Retina (tissue), 1 donor: ENCODE measurements at places on chromosomes 1 and 21.
A peak's percentile ranks its signal among the peaks of the same experiment; 100 is the strongest.

GRCh38 chr1:200473698-200474371 is 64.0 kb upstream of the ZNF281 start:
- peak; percentile 16 for DNase-seq

GRCh38 chr21:36854391-36854790 is 112.1 kb downstream of the HLCS start:
- peak; percentile 53 for DNase-seq

DNA sequence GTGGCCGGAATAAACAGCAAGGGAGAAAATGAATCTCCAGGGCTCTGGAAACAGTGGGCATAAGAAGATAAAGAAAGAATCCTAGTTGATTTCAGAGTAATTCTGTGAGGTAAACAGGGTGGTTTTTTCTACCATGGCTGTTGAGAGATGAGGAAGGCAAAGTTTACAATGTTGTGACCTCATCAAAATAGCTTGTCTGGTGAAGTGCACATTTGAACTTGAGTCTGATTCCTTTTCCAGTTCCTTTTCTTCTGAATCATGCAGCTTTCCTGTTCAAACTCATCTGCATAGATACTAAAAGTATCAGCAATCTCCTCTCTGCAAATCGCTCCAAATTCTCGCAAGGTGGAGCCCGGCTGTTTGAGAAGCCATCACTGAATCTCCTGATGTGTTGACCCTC is 161.7 kb downstream of the PLPP3 start:
- DNase-seq, result no peak

GRCh38 chr1:98384461-98385141 is 276.9 kb upstream of the SNX7 start:
- peak; percentile 13 for DNase-seq

DNA sequence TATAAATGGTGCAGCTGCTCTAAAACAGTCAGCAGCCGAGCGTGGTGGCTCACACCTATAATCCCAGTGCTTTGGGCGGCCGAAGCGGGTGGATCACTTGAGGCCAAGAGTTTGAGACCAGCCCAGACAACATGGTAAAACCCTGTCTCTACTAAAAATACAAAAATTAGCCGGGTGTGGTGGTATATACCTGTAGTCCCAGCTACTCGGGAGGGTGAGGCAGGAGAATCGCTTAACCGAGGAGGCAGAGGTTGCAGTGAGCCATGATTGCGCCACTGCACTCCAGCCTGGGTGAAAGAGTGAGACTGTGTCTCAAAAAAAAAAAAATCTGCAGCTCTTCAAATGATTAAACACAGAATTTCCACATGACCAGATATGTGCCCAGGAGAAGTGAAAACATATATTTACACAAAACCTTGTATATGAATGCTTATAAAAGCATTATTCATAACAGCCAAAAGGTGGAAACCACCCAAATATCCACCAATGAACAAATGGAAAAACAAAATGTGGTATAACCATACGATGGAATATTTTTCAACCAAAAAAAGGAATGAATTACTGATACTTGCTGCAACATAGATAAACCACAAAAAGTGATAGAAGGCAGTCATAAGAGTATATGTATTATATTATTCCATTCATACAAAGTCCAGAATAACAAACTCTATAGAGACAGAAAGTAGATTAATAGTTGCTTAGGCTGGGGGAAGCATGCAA is 14.1 kb downstream of the EPS15 start:
- DNase-seq, result no peak

- DNase-seq, result no peak
Observed at GRCh38 chr1:55057956-55058298, 18.6 kb downstream of the PCSK9 start.

GRCh38 chr1:158124034-158124433 is 56.7 kb upstream of the CD1D start:
- DNase-seq, result no peak

- no peak for DNase-seq
Observed at GRCh38 chr1:183168308-183168707, 17.8 kb upstream of the LAMC2 start.

GRCh38 chr21:43908167-43908566 is 43.1 kb downstream of the AGPAT3 start:
- DNase-seq, result no peak

GRCh38 chr1:222631611-222632208 is 13.8 kb downstream of the MIA3 start:
- no peak for DNase-seq

- no peak for DNase-seq
Observed at GRCh38 chr1:232987774-232988140, 37.3 kb downstream of the NTPCR start.

GRCh38 chr1:174764191-174764590 is 235.6 kb upstream of the CACYBP start:
- DNase-seq, result no peak

DNA sequence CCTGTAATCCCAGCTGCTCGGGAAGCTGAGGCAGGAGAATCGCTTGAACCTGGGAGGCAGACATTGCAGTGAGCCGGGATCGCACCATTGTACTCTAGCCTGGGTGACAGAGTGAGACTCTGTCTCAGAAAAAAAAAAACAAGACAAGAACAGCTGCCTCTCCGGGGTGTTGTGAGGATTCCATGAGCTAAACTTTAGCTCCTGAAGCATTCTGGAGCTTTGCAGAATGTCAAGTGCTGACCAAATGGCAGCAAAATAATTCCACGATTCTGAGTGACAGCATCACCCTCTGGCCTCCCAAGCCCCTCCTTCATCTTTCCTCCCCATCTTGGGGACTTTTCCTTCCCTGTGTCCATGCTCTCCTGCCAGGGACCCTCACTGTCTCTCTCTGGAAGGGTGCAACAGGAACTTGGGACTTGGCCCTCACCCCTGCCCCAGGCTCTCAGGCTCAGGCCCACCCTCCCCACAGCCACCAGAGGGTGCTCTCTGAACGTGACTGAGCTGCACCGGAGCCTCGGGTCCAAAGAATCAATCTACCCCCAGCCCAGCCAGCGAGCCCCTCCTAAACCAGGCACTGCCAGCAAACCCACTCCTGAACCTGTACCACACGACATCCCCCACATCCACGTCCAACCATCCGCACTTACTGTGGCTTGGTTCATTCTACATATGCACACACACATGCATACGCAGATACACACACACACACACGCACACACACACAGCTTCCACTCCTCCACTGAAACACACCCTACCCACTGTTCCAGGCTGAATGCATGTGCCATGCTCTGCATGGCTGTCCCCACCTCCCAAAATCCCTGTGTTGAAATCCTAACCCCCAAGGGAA is 45.7 kb downstream of the ACOT7 start:
- DNase-seq, result peak; percentile 63

DNA sequence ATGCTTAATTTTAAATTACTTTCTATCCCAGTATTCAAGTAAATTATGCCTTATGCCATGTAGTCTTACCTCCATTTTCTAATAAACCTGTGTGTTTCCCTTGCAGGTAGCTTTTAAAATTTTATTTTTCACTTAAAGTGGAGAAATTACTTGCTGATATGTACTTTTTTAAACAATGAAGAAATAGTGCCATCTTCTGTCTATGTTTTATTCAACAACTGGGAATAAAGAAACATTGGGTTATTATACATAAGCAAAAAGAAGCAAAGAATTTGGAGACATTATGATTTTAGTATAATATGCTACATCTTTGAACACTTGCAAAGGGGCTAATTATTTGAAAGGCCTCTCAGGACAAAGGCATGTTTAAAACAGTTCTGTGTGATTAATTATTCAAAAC is 1912.9 kb downstream of the MRPL39 start:
- no peak for DNase-seq

DNA sequence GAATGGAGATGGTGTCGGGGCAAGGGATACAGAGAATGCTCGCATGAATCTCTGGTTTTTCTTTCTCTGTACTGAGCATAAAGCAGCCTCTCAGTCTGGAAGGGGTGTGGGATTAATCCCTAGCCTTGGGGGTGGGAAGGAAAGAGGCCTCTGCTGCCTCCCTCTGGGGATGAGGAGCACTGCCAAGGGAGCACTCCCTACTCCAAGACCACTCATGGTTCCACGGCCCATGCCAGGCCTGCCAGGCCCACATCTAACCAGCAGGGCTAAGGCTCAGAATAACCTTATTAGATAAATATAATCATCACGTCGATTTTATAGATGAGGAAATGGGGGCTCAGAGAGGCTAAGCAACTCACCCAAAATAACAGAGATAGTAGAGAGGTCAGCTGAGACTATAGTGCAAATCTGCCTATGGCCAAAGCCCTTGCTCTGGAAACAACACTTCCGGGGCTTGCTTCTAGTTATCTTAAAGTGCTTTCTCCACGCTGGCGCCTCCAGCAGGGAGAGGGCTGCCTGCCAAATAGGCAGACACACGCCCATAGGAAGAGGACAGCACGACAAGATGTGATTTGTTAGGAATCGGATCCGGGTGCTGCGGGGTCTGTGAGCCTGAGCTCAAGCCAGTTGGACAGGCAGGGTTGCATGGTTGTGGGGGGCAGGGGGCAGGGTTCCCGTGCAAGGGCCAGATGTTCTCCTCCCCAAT is 522 bp downstream of the TEX35 start:
- DNase-seq, result no peak

DNA sequence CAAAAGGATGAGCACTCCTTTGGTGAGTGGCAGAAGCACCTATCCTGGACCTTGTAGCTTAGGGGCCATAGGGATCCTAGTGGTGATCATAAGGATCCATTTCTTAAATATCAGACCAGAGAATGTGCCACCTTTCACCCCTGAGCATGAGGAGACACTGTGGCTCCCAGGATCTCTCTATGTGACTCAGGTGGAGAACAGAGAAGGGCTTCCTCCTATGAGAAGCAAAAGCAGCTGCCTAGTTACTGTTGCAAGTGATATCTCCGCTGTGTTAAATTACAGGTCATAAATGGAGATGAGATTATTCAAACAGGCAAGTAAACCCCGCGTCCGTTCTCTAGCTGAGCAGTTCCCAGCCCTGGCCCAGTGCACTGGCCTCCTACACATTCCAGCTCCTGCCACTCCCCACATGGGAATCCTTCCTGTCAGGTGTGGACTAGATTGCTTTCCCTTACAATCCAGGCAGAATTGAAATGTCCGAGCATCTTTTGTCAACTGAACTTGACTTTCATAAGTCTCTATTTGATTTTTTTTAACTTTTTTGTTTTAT is 26.3 kb downstream of the CLEC20A start:
- no peak for DNase-seq

- DNase-seq, result no peak
Observed at GRCh38 chr1:6596351-6596750, 6.3 kb downstream of the KLHL21 start.

GRCh38 chr1:2412395-2412772 is at the start of gene PEX10:
PEX10 (minus strand) TSS chr1:2412564; CDS start chr1:2412502, 62 bp downstream.
- DNase-seq, result peak; percentile 89

DNA sequence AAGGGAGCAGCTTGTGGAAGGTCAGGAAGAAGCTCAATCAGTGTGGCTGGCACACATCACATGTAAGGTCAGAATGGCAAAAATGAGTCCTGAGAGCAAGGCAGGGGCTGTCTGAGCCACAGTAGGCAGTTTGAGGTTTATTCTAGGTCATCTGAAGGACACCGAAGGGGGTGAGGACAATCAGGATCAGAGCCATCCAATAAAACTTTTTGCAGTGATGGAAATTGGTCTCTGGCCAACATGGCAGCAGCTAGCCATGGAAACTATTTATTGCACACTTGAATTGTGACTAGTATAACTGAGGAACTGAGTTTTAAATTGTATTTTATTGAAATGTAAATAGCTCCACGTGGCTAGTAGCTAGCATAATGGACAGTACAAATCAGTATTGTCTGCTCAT is 97.0 kb upstream of the CACNA1E start:
- no peak for DNase-seq

GRCh38 chr1:44696789-44697345 is 22.4 kb downstream of the ARMH1 start:
- DNase-seq, result no peak

DNA sequence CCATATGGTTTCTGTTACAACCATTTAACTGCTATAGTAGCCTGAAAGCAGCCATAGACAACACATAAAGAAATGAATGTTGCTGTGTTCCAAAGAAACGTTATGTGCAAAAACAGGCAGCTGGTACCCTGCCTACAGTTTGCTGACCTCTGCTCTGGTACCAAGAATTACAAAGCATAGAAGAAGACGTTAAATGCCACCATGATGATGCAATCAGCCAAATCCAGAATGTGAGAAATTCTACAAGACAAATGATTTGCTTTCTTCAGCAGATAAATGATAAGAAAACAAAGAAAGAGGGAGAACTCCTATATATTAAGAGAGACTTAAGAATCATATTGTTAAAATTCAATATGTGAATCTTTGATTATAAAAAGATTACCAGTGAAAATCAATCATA is 97.8 kb upstream of the PDE4B start:
- DNase-seq, result no peak
